ENCODE measurements at places on chromosomes 12 and 14.

DNA sequence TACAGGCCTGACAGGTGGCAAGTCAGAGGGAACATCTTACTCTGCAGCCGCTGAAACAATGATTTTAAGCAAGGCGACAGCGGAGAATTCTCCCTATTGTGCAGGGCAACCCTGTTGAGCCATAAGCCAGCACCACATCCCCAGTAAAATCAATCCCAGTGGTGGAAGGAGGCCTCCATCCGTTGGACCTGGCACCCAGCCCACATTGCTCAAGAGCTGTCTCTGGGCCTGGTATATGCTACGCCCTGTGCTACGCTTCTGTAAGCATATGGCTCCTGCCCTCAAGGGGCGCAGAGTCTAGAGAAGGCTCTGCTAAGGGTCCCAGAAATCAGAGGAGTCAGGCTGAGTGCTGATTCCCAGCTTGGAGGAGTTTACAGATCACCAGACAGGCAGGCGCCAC, 265.5 kb downstream of the CACNA1C start:
- DNase-seq, result peak; percentile 43

DNA sequence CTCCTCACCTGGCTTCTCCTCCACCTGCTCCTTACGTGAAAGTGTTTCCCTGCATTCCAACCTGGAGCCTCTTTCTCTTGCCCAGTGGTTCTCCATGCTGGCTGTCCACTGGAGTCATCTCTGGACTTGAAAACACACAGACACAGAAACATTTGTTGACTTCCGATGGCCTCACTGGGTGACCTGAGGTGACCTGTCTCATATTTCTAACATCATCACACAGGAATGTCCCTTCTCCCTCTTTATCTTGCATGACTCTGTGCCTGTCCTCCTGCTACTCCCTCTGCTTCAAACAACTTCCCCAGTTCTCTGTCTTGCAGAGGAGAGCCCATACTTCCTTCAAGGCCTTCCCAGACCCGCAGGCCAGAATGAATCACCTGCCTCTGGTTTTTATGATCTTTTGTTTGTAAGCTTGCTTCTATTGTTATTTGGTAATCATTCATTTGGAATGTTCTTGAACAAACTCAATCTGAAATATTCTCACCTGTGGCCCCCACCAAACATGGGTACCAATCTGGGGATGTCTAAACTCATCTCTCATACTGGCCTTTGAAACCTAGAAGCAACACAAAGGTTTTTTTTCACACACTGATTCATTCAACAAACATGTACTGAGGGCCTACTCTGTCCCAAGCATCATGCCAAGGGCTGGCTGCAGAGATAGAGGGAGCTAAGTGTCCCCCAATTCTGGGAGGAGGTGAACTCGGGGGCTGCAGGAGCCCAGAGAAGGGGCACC, 9.7 kb upstream of the RIN3 start:
- DNase-seq, result peak; percentile 58

GRCh38 chr14:90087433-90087832, 25.6 kb downstream of the KCNK13 start:
- peak; percentile 48 for DNase-seq

- no peak for DNase-seq
Observed at GRCh38 chr12:55698965-55699364, 8.7 kb downstream of the ITGA7 start.

DNA sequence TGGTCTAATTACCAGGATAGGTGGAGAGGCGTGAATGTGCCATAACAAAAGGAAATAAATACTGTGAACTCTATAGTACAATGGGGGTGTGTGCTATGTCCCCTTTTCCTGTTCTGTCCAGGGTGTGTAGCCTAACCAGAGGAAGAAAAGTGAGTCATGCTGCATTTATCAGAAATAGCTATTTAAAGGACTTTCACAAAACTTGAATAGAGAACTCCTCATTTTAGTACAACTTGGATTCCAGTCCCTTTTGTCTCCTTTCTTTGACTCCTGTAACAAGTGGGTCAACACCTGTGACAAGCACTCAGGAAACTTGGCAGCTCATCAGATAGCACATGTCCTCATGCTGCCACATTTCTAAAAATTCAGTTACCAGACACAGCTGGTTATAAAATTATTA, 123.4 kb downstream of the CCDC91 start:
- no peak for DNase-seq

- peak; percentile 43 for DNase-seq
Observed at GRCh38 chr12:79689477-79690141, 1.2 kb downstream of the PAWR start.

GRCh38 chr12:95815632-95816212, 25.2 kb upstream of the NTN4 start:
- DNase-seq, result peak; percentile 42

DNA sequence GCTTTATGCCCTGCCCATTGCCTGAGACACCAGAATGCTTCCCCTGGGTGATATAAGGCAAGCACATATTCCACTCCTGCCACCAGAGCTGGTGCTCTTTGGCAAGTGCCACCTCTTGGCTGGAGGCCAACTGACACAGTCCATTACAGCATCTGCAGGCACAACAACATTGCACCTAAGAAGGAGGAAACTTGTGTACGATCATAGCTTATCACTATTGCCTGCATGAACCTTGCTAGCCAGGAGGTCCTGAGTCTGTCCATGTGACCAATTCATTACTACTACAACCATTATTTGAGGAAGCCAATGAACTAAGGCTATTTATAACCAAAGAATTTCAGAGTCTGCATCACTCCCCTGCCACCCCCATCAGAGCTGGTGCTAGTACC, 119.8 kb upstream of the SCAF11 start:
- DNase-seq, result no peak

DNA sequence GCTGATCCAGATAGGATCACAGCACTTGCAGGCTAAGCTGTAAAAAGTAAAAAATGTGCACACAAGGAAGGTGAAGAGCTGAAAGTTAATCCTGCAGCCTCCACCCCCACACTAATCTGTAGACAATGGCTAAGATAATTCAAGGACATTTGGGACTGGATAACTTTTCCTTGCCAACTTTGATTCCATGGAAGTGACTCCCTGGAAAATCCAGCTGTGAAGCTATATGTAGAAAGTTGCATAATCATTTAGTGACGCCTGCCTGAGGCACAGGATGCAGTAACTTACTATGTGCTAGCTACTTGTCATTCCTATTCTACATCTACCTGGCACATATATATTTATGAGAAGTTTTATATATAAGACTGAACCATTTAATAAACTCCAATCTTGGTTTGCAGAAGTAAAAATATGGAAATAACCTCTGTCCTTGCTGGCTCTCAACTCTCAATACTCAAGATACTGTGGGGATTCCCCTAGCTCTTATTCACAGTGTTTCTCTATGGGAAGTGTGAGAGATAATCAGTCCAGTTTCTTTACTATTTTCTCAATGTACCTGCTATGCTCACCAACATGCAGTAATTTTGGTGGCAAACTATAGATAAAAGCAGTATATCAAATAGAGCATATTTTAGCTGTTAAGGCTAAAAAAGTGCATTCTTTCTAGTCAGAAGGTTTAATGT, 14.8 kb downstream of the LDHB start:
- DNase-seq, result no peak

DNA sequence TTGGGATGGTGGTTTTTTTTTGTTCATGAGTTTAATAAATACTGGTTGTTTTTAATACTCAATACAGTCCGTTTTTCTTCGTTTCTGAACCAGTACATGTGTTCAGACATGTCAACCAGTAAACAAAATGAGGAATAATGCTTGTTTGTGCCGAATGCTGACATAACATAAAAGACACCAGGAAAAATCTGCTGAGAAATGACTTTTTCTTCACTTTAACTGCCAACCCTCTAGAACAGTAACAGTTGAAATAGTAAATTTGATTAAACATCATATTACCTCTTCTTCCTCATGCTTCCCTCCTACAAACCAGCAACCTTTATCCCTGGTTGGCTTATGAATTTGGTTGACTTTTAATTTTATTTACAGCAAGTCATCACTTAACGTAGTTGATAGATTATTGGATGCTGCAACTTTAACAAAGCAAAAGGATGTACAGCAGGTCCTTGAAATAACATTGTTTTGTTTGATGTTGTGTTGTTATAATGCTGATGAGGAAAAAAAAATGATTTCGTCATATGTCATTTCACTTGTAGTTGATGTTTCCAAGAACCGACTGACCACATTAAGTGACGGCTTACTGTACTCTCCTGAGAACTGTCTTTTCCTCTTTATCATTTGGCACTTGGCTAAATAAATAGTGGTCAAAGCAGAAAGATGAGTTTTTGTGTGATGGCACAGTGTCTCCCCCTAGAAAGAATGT, 340.5 kb downstream of the TMTC2 start:
- no peak for DNase-seq

DNA sequence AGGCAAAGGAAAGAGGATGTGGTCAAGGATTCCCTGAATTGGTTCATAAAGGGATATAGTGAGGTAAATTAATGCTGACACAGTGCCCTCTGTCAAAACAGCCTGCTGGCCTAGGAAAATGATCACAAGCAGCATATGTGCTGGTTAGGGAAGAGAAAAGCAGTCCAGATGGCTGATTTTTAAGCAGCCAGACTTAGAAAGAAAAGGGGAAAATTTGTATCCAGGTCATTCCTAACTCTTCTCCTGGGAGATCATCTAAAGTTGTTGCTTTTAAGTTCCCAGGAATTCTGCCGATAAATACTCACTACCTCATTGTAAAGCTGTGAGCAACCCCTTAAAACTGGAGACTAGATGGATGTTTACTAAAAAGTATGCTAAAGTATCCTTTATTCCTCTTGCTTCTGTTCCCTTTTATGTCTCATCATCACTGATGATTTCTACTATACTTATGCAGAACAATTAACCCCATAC, 46.4 kb upstream of the CNOT2 start:
- DNase-seq, result peak; percentile 67

DNA sequence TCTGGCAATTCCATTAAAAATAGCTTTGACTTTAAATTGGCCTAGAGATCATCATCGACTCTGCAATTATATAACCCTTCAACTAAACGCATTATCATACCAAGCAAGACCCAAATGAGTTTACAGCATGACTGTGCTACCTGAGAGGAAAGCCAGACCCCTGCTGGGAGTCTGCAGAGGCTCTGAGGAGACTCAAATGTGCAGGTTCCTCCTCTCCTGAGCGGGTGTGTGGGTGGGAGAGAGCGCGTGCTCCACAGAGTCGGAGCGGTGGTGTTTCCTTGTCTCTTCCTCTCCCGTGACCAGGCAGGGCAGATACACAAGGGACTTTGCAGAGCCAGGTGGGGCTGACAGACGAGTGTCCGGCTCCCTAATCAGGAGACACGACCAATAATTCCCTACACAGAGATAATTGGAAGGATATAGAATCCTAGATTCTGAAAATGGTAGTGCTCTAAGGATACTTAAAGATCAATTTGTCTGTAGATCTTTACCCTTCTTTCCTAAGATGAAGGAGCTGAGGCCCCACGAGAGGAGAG, 74.1 kb downstream of the SLC8A3 start:
- no peak for DNase-seq

DNA sequence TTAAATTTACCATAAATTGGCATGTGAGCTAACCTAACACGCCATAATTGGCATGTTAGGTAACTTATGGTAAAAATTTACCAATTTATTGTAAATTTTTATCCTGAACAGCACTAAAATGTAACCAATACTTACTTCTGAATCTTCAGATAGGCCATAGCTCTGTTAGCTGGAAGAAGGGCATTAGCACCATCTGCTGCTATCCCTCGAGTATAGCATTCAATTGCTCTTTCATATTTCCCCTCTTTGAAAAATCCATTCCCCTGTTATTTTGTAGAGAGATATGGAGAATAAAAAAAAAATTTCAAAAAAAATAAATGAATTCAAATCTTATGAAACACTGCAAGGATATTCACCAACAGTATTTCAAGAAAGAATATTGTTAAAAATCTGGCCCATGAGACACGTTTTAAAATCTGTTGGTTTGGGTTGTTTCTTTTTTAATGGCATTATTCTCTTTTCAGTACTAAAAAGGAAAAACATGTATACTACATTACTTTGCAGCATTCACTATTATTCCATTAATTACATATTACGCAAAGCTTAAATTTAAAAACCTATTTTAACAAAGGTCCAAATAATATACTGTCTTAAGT, 19.1 kb downstream of the RPAP3 start:
- DNase-seq, result peak; percentile 44

All from fibroblast of gingiva (primary cell).